ENCODE measurements at places on chromosomes 3 and 15. TPM values are rescaled to one million over a fixed set of nuclear protein-coding genes. Genes with fewer than 3 reads are reported as not detected.

GRCh38 chr15:70318594-70319465 lies 221.1 kb upstream of the TLE3 start:
- no peak for ATAC-seq

DNA sequence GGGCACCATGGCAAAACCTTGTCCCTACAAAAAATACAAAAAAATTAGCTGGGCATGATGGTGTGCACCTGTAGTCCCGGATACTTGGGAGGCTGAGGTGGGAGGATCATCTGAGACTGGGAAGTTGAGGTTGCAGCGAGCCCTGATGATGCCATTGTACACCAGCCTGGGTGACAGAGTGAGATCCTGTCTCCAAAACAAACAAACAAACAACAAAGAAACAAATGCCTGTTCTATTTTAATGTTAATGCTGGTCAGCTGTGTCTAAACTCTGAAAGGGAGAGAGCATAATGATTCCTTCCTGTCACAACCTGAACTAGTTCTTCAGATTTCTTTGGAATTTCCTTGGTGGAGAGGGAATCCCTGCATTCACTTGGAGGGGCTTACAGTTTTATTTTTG lies 413.0 kb upstream of the TBL1XR1 start:
- ATAC-seq: no peak

GRCh38 chr3:194327218-194328052 lies 23.7 kb downstream of the CPN2 start:
- ATAC-seq: no peak

Gene GOLGA6L7
- total RNA-seq: not detected

DNA sequence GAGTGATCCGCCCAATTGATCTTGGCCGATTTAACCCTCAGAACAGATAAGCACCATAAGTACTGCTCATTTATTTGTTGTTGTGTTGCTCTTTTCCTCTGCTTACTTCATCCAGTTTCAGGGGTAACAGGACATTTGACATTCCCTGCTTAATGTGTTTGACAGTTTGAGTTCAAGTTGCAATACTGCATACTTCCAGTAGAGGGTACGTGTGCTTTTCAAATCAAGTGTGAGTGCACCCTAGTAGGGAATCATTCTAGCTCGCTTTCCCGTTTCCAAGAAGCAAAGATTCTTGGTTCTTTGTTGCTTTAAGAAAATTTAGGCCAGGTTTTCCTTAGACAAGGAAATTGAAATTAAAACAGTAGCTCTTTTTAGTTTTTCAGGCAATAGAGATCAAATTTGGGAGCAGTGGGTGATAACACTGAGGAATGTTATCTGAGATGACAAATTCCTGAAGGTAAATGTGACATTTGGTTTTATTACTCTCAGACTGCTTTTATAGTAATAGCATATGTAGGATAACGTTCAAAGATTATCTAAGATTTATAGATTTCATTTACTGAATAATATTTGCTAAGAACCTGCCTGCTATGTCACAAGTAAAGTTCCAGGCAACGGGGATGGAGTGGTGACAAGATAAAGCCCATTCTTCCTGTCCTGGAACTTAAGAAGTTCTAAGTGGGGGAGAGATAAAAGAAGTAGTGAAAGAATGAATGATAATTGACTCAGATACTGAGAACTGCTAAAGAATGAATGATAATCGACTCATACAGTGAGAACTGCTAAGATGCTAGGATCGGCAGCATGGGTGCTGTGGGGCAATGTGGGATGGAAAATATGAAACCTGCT lies 73.3 kb downstream of the SYNPR start:
- ATAC-seq: peak; percentile 47

DNA sequence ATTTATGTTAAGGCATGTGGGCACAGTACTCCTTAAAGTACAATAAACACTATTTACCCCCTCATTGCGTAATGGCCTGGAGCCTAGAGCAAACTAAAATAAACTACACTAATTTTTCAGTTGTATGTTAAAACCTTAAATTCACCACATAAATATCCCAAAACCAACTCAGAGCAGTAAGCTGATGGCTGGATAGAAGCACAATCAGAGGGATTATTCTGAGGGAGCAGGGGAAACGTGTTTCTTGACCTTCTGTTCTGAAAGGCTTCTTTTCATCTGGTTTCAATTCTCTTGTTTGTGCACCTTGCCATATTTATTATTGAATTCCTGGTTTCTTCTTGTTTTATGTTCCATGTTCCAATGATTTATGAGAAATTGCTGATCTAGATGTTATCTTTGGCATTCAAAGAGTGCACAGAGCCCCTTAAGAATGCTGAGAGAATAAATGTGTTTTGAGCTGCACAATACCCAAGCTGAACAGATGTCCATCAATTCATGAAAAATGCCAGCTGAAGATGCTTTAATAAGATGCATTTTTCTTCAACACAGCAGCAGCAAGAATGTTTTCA lies 29.6 kb downstream of the RPL22L1 start:
- ATAC-seq: no peak

- ATAC-seq: no peak
These were observed 44.6 kb downstream of the ROBO2 start for GRCh38 chr3:77084511-77084910.

DNA sequence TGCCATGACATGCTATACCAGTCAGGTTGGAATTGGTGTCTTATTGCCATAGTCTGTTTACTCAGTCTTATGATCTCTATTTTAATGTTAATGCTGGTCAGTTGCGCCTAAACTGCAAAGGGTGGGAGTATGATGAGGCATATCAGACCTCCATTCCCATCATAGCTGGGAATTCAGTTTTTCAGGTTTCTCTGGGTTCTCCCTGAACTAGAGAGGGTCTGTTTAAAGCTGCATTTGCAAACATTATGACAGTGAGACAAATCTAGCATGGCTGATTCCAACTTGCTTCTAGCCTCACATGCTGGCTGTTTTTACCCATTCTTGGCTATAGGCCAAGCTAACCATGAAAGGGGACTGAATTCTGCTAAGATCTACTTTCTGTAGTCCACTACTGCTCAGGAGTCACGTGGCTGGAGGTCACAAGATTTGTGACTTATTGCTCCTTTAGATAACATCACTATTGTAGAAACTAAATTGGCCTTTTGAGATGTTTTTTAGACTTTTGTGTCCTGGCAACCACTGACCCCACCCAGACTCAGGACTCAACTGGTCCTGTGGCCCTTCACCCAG lies 96.5 kb downstream of the TGFBR2 start:
- ATAC-seq: no peak

- no peak for ATAC-seq
These were observed 43.7 kb downstream of the CHRD start for GRCh38 chr3:184423561-184423960.

DNA sequence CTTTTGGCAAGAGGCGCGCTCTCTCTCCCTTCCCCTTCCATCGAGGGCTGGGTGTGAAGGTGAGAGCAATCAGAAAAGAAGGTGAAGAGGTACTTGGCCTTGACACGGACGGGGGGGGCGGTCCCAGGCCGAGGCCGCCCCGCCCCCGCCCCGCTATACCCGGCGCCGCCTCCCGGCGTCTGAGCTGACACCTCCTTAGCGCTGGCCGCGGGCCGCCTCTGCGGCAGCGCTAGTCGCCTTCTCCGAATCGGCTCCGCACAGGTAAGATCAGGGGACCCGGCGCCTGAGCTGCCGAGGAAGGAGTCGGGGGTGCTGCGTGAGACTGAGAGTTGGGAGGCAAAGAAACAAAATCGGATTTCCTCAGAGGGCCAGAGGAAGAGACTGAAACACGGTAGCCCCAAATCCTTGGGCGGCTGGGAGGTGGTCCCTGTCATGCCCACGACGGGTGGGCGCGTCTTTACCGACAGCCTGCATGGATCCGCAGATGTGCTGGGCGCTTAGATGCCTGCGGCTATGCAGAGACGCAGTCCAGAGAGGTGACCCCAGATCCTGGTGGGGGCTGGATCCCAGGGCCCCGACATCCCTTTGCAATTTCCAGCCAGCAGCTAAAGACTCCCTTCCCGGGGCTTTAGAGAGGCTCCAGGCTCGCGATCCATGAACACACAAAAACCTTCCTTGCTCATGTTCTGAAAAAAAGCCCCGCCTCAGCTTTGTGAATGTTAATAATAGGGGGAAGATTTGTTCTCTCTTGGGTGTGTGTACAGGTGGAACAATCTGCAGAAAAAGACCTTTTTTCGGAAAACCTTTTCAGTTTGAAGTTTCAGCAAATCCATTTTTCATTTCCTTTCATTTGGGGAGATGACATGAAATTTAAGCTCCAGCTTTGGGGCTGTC lies at the start of gene ENTPD3:
TSS of gene ENTPD3 (plus strand) at position 184 of the 894 bp plus-strand sequence. CDS start 874 bp downstream, outside the sequence.
- peak; percentile 85 for ATAC-seq
